ENCODE measurements at places on chromosomes 2 and 18. TPM values are rescaled to one million over a fixed set of nuclear protein-coding genes. Genes with fewer than 3 reads are reported as not detected.
A peak's percentile ranks its signal among the peaks of the same experiment; 100 is the strongest.

The VWA3B gene
- 0.61 TPM for polyA plus RNA-seq

The DYNAP gene
- polyA plus RNA-seq = 0.12 TPM

The ZSWIM2 gene
- not detected for polyA plus RNA-seq

The ABCB11 gene
- polyA plus RNA-seq = not detected

The CACNB4 gene
- 13.3 TPM for polyA plus RNA-seq

The ANKRD62 gene
- 0.03 TPM for polyA plus RNA-seq

The FZD7 gene
- 54.8 TPM for polyA plus RNA-seq

The OTOS gene
- not detected for polyA plus RNA-seq

The RNU2-63P gene
- not detected for polyA plus RNA-seq

The SERPINB4 gene
- polyA plus RNA-seq = not detected

The CIB4 gene
- 0.30 TPM for polyA plus RNA-seq

DNA sequence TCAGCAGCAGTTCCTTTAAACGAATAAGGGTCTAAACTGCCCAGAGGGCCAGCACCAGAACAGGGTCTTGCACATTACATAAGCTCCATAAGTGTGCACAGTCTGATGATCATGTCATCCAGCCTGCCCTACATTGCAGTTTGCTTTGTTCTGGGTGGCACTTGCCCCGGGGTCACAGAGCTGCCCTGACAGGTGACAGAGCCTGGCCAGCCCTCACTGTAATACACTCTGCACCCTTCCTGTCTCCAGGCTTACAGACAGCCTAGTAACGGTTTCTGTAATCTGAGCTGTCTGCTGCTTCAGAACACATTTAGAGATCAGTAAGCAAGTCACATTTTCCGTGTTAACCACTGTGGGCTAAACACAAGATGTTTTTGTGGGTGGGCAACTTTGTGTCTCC is 213.3 kb downstream of the FAM210A start:
- no peak for DNase-seq

- DNase-seq = peak; percentile 28
Observed at GRCh38 chr18:25102662-25103061, 249.3 kb downstream of the ZNF521 start.

DNA sequence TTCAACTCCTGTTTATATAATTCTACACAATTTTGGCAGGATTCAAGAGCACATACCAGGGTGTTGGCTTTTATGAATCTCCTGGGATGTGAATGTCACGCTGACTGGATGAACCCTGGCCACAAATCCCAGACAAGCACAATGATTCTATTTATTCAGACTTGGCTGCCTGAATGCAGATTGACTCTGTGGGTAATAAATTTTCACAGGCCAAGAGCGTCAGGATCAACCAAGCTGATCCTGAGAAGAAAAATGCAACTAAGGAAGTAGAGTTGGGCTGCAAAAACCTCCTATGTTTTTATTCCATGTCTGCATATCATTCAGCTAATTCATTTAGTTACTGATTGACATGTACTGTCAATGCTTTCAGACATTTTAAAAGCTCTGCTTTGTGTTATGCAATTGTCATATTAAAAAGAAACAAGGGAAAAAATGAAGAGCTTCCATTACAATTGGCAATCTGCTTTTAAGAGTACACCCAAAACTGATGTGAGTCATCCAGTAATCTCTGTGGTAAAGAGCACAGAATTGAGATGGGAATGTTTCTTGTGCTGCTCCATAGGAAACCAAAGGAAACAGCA is 173.0 kb upstream of the REV1 start:
- DNase-seq = peak; percentile 71

DNA sequence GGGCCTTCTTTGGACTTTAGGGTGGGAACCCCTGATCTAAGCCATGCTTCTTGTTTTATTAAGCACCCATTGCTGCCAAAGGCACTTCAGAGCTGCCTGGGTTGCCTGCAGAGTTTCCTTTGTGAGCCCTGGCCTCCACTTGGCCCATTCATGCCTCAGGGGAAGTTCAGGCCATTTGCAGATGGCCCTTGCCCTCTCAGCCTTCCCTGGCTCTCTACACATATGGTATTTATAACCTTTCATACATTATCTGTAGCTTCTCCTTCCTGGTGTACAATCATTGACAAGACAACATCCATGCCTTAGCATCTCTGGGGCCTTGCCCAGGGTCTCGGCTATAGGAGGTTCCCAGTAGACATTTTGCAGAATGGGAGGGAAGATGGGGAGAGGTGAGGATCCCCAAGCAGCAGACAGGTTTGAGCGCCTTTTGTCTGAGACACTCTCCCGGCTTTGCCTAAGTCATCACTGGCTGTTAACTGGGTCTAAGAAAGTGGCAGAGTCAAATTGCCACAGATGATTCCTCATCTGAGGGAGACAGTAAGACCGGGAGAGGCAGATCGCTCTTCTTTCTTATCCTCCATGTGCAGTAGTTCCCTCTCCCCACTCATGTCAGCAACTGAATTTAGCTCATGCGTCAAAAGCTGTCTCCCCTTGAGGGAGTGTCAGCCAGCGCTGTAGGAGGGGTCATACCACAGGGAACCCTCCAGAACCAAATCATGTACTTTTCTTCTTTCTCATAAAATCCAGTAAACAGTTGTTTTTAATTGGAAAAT is 2.7 kb downstream of the EHD3 start:
- no peak for DNase-seq

- DNase-seq = no peak
Observed at GRCh38 chr18:3441290-3441689, 8.7 kb upstream of the TGIF1 start.

DNA sequence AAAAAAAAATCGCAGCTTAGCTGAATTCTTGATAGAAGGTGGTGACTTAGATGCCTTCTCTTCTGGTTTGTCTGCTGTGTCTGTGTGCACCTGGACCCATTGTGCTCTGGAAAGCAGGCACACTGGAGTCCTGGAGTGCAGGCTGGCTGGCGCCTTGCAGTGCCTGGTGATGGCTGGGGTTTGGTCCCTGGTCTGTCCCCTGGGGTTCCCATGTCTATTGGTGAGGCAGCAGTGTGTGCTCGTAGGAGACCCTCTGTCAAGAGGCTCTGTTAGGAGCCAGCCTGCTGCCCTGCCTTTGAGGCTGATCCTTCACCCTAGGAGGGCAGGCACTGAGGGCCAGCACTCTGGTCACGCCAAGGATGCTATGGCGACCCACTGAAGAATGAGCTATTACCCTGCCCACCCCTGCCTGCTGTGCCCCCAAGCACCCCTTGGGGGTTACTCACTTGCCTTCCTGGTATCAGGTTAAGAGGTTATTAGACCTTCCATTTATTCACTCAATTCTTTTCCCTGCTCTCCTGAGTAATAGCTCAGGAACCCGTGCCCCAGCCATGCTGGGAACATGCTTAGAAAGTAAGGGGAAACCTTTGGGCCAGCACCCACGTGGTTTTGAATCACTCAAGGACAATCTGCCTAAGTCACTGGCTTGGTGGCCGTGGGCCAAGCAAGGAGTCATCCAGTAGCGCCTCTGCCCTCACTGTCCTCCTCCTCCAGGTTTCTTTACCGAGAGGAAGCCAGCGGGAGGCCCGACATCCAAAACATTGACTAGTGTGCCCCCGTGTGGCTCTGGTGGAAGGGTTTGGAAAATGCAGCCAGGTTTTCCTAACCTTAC is 284.5 kb downstream of the PRKCE start:
- DNase-seq = peak; percentile 83

GRCh38 chr18:47658498-47658897 is 272.0 kb downstream of the SMAD2 start:
- DNase-seq = no peak

DNA sequence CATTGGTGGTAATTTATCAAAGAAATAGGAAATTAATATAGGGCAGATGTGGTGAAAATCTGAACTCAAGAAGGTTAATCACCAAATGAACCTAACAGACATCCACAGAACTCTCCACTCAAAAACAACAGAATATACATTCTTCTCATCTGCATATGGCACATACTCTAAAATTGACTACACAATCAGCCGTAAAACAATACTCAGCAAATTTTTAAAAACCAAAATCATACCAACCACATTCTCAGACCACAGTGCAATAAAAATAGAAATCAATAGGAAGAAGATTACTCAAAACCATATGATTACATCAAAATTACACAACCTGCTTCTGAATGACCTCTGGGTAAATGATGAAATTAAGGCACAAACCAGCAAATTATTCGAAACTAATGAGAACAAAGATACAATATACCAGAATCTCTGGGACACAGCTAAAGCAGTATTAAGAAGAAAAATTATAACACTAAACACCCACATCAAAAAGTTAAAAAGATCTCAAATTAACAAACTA is 31.0 kb downstream of the RBM43 start:
- no peak for DNase-seq

- no peak for DNase-seq
Observed at GRCh38 chr2:84217456-84217855, 241.6 kb downstream of the SUCLG1 start.

DNA sequence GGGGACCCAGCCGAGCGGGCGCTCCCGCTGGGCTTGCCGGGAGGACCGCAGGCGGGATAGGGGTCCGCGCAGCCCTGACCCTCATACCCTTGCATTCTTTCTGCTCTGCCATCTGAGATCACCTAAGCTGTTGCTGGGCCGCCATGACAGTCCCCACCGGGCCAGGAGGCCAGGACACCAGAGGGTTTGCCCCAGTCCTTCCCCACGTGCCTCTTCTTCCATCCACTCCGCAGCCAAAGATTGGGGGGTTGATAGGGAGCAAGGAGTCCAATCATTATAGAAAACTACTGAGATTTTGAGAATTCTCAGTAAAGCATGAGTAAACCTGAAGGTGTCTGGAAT is 453 bp upstream of the GRB14 start:
- DNase-seq = peak; percentile 21

DNA sequence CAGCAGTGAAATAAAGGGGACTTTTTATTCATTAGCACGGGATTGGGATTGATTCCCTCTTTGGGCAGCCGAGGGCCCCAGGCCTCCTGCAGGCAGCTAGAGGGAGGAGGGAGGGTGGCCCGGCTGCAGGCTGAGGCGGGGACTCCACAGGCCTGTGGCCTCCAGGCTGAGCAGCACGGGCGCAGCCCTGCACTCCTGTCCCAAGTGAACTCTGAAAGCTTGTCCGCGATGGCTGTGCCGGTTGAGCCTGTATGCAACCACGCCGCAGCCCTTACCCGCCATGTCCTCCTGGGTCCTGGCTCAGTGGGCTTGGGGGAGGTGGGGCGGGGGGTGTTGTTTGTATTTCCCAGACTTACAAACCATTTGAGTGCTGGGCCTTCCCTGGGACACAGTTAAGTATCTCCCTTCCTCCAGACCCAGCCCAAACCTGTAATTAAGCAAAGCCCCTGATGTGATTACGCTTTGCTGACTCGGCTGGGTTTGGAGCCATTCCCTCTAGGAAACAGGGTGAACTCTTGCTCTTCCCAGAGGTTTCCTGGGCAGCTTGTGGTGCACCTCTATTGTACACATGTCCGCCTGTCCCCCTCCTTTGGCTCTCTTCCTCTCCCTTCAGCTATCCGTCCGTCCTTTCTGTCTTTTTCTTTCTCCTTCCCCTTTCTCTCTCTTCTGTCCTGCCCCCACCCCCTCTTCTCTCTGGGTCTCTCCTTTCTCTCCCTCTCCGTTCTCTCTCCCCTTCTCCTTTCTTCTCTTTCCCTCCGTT is 5.3 kb downstream of the GLI2 start:
- no peak for DNase-seq

DNA sequence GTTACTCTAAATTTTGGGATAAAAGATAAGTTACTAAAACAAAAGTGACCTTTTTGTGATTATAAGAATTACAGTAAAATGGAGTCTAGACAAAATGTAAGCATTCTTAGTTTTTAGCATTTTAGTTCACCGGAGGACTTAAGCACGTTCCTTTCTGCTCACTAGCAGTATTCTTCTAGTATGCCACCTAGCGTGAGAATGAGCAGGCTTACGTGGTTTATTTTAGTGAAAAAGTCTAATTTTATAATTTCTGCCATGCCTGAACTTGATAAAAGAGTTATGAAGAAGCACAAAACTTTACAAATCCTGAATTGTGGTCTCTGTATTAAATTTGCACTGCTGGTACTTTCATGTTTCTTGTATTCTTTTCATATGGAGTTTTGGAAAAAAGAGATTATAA is 12.6 kb upstream of the OTX1 start:
- no peak for DNase-seq

- no peak for DNase-seq
Observed at GRCh38 chr18:53747210-53747609, 477.3 kb downstream of the MBD2 start.

- DNase-seq = no peak
Observed at GRCh38 chr2:238238311-238238765, 1.5 kb downstream of the HES6 start.

GRCh38 chr2:234395891-234396420 is 100.9 kb downstream of the ARL4C start:
- DNase-seq = no peak

DNA sequence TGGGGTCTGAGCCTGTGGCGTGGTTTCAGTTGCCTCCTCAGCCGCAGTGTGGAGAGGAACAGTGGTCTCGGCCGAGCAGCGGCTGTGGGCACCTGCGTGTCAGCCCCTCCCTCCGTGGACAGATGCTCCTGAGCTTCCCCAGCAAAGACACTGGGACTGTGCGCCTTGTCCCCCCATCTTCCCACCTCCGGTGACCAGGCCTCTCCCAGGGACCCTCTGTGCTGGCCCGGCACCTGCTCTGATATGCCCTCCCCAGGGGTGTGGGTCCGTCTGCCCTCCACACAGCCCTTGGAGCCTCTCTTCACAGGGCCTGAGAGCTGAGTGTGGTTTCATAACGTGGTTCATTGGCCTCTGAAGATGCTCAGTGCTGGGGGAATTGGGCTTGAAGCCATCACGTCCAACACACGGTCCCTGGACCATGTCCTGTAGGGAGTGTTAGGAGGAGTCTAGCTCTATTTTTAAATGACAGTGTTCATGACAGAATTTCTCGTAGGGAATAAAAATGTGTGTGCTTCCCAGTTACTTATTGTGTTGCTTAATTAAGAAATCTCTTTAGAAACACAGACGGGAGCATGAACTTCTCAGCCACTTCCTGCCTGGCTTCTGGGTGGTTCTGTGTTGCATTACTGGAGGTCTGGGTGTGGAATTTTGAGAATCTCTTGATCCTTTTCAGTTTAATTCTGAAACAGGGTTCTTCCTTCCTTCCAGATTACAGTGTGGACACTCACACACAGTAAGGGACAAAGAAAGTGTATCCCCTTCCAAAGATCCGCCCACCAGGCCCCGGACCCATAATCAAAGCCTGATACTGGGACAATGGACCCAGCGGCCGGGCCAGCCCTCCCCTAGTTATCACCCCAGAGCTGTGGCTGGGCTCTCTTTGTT is 110.7 kb downstream of the NFATC1 start:
- DNase-seq = no peak

DNA sequence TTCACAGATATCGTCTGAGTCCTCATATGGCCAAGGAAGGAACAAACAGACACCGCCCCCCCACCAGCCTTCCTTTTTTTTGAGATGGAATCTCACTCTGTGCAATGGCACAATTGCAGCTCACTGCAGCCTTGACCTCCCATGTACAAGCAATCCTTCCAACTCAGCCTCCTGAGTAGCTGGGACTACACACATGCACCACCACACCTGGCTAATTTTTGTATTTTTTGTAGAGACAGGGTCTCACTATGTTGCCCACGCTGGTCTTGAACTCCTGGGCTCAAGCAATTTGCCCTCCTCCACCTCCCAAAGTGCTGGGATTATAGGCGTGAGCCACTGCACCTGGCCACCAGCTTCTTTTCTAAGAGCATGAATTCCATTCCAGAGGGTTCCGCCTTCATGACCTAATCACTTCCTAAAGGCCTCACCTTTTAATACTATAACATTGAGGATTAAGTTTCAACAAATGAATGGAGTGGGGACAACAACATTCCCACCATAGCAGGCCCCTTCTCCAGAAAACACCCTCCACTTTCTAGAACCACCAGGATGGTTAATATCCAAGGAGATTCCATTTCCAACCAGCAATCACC is 2.2 kb upstream of the TMBIM1 start:
- no peak for DNase-seq
